ENCODE measurements at places on chromosomes 6 and 20. TPM values are rescaled to one million over a fixed set of nuclear protein-coding genes. Genes with fewer than 3 reads are reported as not detected.

The RBM39 gene
- total RNA-seq, result 690 TPM

The HSPA1L gene
- 5.5 TPM for total RNA-seq

The MRAP2 gene
- total RNA-seq, result not detected

The KCNK5 gene
- not detected for total RNA-seq

The MUC22 gene
- not detected for total RNA-seq

The ASIP gene
- total RNA-seq, result not detected

The BHLHE23 gene
- not detected for total RNA-seq

The GABRR1 gene
- total RNA-seq, result not detected

The RIN2 gene
- not detected for total RNA-seq

The EFCAB8 gene
- 2.8 TPM for total RNA-seq

The PSORS1C1 gene
- total RNA-seq, result not detected
